ENCODE measurements at places on chromosomes 1 and 21. TPM values are rescaled to one million over a fixed set of nuclear protein-coding genes. Genes with fewer than 3 reads are reported as not detected.

DNA sequence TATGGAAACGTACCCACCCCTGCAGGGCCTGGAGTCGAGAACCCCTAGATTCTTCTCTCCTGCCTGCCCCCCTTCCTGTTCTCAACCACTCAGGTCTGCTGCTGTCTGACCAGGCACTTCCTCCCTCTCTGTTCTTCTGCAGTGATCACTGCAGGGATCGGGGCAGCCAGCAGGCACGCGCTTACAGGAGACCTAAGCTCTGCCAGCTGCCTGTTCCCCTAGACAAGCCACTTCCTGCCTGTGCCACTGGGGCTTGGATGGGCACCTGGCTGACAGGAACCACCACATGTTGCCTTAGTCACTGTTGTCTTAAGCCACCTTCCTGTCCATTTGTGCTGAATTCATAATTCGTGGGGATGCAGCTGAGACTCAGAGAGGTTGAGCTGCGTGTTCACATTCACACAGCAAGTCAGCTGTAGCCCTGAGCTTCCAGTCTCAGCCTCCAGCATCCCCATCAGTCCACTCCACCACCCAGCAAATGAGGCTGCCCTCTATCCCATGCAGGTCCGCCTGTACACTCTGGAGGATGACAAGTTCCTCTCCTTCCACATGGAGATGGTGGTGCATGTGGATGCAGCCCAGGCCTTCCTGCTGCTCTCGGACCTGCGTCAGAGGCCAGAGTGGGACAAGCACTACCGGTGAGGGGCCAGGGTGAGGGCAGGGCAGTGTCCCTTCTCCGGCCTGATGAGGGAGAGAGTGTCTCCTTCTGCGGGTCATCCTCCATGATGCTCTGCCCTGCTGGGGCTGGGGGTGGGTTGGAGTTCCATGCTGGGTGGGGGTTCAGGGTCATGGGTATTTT lies 18.6 kb downstream of the FAM151A start:
- DNase-seq = peak; percentile 51

DNA sequence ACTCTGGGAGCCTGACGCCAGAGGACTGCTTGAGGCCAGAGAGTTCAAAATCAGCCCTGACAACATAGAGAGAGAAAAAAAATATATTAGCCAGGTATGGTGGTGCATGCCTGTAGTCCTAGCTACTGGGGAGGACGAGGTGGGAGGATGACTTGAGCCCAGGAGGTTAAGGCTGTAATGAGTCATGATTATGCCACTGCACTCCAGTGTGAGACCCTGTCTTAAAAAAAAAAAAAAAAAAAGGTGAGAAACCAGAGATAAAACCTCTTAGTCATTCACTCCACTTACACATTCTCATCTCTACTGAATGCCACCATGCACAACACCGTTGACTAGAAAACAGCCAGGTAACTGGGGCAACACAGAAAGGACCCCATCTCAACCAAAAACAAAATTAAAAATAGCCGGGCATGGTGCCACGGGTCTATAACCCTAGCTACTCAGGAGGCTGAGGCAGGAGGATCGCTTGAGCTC lies 178.1 kb downstream of the SLC45A1 start:
- DNase-seq = peak; percentile 32

GRCh38 chr1:115726161-115726560 lies 42.4 kb downstream of the CASQ2 start:
- no peak for DNase-seq

- DNase-seq = peak; percentile 94
These were observed 134.2 kb downstream of the GDAP2 start for GRCh38 chr1:117795190-117795589.

GRCh38 chr1:166852918-166853317 lies 13.6 kb downstream of the POGK start:
- DNase-seq = no peak

- no peak for DNase-seq
These were observed 38.3 kb upstream of the GBP5 start for GRCh38 chr1:89310976-89311375.

GRCh38 chr1:155646307-155646706 lies 36.3 kb downstream of the MSTO1 start:
- peak; percentile 7 for DNase-seq

PIGR gene
- not detected for total RNA-seq

VWA5B1 gene
- total RNA-seq = not detected

RAD54L gene
- 19.9 TPM for total RNA-seq

GRCh38 chr1:51214615-51215131 lies 21.4 kb upstream of the RNF11 start:
- no peak for DNase-seq

DNA sequence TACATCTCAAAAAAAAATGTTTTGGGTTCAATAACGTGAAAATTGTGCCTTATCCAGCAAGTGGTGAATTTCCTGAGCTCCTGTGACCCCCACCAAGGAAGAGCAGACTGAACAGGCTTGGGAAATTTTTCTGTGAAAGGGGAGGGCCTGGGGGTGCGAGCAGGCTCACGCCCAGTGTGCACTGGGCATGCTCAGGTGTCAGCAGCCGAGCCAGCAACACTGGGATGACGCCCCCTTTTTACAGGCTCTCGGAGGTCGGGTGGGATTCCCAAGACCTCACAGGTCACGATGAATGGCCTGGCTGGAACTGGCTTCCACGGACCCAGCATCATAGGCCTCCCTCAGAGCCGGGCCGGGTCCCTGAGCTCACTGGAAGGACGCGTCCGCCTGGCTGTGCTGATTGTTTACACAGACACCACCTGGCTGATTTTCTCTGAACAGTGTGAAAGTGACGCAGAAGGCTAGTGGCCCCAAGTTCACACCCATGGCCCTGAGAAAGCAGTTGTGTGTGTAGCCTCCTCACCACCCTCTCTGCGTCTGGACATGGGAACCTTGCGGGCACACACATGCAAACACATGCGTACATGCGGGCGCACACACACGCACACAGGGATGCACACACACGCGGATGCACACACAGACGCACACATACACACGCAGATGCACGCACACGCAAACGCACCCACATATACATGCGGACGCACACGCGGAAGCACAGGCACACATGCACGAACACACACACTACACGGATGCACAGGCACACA lies 9.2 kb downstream of the CSTB start:
- DNase-seq = no peak

MMEL1 gene
- total RNA-seq = not detected

SRGAP2 gene
- 16.7 TPM for total RNA-seq

DNA sequence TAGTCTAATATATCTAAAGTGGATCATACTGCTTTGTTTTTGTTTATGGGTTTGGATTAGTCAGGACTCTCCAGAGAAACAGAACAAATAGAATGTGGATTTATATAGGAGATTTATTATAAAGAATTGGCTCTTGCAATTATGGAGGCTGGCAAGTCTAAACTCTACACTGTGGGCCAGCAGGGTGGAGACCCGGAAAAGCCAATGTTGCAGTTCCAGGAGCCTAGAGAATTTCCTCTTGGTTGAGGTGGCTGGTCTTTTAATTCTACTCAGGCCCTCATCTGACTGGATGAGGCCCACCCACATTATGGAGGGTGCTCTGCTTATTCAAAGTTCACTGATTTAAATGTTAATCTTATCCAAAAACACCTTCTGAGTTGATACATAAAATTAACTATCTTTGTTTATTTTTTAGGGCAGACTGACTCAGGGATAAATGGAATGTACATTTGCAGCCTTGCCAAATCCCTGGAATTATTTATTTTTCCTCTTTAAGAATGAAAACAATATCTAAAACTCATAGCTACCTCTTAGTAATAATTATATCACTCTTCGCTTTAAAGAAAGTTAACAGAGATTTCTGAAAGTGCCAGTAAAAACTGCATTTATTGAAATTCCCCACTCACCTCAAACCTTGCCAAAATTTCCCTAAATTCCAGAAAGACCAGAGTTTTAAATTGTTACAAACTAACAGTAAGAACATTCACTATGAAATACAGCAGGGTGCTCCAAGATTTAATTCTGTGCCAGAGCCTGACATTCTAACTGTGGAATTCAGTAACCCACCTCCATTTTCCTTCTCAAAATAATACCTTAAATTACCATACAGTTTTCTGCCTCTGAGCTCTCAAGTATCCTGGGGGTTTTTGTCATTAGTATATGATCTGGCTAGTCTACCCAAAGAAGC lies 36.6 kb upstream of the SSX2IP start:
- no peak for DNase-seq

CFAP57 gene
- total RNA-seq = not detected

LORICRIN gene
- not detected for total RNA-seq

DNA sequence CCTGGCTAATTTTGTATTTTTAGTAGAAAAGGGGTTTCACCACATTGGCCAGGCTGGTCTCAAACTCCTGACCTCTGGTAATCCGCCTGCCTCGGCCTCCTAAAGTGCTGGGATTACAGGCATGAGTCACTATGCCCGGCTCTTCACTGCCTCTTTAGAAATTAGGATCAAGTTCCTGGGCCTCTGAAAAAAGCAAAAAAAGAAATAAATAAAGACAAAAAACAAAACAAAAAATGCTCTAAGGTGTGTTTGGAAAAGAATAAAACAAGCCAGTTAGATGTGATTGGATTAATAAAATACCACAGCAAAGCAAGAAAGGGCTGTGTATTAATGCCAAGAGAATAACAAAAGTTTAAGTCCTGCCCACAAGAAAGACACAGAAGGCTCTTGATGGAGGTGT lies 4.2 kb upstream of the ABCB10 start:
- no peak for DNase-seq

All from Daoy (cell line).